ENCODE measurements at places on chromosomes 16 and 17.

GRCh38 chr17:801660-802059, 19.5 kb downstream of the MRM3 start:
- DNase-seq = no peak

- DNase-seq = peak; percentile 38
Observed at GRCh38 chr17:75749545-75750389, 15.2 kb downstream of the GALK1 start.

- DNase-seq = no peak
Observed at GRCh38 chr16:75644240-75645012, 3.0 kb downstream of the KARS1 start.

GRCh38 chr16:78505544-78506366, 406.3 kb downstream of the WWOX start:
- DNase-seq = no peak

DNA sequence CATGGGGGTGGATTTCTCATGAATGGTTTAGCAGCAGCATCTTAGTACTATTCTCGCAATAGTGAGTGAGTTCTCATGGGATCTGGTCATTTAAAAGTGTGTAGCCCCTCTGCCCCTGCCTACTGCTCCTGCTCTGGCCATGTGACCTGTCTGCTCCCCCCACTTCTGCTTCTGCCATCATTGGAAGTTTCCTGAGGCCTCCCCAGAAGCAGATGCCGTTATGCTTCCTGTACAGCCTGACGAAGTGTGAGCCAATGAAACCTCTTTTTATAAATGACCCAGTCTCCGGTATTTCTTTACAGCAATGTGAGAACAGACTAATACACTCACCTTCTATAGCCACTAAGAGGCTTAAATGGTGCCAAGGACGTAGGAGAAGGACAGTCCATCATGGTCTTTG, 51.5 kb downstream of the NOL11 start:
- no peak for DNase-seq

DNA sequence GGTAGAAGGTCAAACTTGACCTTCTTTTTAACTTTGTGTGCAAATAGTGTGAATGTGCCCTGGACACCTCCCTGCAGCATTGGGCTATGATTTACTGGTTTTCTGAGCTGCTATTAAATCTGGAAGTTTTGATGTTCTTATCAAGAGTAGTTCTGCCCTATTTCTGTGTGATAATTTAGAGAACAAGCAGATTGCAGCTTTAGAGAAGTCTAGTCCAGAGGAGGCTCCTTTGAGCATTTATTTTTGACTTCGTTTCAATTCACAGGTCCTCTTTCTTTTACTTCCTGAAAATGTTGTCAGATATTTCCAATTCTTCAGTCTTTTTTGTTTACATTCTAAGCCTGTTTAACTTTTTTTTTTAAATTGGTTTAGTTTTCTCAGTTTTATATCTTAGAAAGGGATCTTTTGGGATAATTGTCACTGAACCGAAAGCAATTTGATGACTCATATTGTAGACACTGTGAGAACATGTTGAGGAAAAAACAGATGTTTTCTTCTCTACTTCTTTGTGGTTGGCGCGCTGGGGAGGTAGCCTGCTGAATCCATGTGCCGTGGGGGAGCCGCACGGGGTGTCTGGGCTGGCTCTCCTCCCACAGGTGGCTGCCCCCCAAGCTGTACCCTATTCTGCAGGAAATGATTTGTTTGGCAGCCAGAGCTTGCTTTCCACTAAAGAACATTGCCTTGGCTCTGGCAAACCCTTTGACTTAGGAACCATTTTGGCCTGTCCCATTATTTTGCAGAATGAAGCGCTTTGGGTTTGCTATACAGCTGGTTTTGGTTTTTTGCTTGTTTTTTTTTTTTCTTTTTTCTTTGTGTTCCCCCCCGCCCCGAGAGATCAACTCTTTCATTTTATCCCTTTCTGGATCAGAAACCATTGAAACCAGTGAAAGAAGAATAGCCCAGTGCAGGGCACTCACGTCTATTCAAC, 53.4 kb downstream of the MFSD11 start:
- DNase-seq = peak; percentile 76

GRCh38 chr17:65688307-65688706, 126.9 kb upstream of the AXIN2 start:
- no peak for DNase-seq

- DNase-seq = no peak
Observed at GRCh38 chr16:59212492-59213024, 478.4 kb upstream of the GOT2 start.

- DNase-seq = no peak
Observed at GRCh38 chr16:5709889-5710288, 612.3 kb upstream of the EEF2KMT start.

DNA sequence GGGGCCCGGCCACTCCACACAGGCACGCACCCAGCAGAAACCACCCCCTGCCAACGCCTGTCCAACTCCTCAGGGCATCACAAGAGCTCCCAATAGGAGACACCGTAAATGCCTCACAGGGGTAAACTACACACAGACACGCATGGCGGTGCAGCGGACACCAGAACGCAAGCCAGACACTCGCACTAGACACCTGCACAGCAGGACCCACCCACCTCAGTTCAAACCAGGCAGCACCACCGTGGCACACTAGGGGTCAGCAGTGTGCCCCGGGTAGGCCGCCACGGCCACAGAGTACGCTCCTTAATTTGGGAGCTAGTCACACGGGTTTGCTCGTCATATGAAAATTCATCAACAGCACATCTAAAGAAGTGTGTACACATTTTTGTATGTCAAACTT, 3.4 kb downstream of the SLC38A10 start:
- DNase-seq = no peak

DNA sequence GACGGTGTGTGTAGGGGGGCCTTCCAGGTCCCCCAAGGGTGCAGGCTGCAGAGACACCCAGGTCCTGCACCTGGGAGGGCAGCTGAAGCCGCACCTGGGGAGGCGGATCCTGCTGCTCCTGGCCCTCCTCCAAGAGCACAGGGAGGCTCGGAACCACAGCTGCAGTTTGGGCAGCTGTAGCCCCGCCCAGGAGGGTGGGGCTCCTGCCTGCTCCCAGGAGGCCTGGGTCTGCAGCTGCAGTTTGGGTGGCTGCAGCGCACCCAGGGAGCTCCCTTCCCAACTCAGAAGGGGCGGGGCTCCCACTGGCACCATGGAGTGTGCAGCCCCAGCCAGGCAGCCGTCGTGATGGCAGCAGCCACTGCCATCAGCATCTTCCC, 69.4 kb upstream of the NKD1 start:
- no peak for DNase-seq

DNA sequence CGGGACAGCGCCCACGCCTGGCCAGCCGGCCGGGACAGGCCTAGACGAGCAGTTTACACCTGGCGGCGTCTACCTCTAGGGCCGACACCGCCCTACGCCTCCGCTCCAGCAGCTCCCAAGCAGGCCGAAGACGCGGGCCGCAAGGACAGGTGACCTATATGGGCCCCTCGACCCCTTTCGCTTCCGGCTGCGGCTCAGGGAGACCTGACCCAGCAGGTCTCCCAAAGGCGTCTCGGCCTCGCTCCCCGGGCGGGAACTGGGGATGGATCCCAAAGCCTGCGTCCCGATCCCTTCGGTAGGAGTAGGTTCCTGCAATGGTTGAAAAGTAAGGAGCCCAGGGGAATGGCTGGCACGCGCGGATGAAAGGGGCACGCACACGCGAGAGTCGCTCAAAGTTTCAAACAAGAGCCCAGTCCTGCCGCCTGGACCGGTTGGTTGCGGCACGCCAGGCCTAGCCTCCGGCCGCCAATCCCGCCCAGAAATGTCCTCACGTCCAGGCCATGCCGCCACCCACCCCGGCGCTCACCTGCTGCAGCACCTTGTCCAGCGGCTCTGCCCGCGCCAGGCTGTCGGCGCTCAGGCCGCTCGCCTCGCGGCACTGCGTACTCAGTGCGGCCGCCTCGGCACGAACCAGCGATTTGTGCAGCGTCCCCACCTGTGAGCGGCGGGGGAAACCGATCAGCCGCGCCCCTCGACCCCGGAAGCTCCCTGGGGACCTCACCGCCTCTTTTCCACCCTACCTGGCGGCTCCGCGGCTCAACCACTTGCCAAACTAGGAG, 630 bp downstream of the ESRP2 start:
- no peak for DNase-seq

GRCh38 chr17:38560503-38561318, 45.0 kb downstream of the SRCIN1 start:
- DNase-seq = no peak

- no peak for DNase-seq
Observed at GRCh38 chr17:74959826-74960515, 12.6 kb downstream of the HID1 start.

GRCh38 chr16:17168181-17168580, 302.6 kb downstream of the XYLT1 start:
- no peak for DNase-seq

DNA sequence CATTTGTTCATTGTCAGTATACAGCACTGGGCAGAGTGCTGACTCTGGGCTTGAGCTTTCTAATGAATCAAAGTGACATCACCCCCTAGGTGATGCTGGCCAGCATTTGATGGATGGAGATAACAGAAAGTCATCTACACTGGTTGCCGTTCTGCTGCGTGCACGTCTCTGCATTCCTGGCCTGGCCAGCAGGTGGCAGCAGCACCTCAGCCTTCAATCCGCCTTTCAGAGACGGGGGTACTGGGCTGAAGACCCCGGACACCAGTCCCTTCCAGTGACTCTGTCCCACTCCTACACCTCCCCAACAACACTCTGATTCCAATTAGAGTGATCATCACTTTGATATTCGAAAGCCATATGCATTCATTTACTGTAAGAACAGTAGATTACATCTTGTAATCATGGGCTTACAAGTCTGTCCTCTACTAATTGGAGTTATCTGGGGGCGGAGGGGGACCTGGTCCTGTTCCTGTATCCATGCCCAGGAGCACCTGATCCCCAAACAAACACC, 6.0 kb downstream of the CPSF4L start:
- DNase-seq = no peak

DNA sequence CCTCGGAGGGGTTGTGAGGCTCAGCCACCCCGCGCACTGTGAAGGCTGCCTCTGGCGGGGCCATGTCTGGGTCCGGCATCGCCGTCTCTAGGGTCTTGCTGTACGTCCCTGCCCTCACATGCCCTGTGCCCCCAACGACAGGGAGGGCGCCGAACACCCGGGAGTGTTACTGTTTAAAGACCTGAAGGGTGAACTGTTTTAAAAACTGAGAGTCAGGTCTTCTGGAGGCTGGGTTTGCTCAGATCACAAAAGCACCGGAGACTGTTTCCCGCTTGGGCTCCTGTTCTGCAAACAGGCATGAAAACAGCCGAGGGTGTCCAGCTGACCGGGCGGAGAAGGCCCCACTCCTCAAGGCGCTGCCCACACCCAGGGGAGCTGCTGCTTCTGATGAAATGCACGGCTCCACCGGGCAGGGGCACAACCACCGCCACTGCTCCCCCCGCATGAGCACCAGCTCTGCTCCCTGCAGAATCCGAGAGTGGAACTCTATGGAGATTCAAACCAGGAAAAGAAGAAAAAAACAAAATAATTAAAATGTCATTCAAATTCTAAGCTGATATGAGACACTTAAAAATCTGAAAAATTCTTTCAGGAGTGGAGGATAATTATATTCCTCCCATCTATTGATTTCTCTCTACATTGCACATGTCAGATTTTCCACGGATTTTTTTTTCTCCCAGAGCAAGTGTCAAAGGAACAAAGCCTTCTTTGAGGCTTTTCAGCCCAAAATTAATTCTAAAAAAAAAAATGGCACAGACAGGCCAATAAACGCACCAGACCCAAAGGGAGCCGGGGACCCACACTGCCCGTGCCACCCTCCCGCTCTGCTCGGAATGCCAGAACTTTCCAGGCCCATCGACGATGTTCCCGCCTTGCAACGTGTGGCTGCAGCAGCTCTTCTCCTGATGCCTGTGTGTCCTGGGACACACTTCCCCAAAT, 74.3 kb downstream of the LMF1 start:
- DNase-seq = no peak

DNA sequence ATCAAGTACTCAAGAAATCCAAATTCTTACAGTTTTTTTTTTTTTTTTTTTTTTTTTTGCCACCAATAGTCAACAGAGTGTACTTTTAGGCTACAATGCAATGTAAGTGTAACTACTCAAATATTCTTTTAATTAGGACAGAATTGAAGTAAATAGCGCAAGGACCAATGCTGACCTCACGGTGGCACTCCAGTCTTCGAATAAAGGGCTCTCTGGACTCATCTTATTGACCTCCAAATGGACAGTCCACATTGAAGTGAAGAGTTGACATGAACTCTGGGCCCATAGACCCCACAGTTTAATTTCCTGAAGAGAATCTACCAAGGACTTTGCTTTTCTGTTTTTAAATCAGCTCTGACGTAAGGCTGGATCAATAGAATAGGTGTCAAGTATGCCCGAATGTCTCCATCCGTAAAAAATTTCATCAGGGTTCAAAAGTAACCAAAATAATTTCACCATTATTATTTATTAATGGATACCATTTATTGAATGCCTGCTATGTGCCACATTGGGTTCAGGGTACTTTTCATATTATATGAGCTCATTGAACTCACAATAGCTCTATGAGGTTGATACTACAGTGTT, 7.3 kb upstream of the DDX52 start:
- no peak for DNase-seq

DNA sequence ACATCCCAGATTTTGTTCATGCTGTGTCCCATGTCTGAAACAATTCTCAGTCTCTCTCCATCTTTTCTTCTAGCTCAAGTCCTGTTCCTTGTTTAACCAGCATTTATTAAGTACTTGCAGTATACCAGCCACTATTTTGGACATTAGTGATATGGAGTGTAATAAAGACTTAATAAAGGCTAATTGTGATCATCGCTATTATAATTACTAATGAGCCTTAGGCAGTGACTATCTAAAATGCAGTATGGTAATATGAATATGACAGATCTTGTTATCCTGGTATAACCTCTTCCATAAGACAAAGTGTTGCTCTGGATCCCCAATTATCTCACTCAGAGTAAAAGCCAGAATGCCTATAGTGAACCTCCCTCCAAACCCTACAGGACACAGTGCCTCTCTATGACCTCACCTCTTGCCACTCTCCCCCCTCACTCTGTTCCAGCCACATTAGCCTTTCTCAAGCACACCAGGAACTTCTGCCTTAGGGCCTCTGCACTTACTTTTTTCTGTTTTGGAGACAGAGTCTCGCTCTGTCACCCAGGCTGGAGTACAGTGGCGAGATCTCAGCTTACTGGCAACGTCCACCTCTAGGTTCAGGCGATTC, 1.8 kb upstream of the FLOT2 start:
- no peak for DNase-seq

GRCh38 chr17:47618410-47618809, 31.3 kb upstream of the KPNB1 start:
- no peak for DNase-seq

- DNase-seq = no peak
Observed at GRCh38 chr17:75074532-75074931, 13.2 kb upstream of the SLC16A5 start.

- DNase-seq = peak; percentile 53
Observed at GRCh38 chr17:11122908-11123307, 118.1 kb upstream of the SHISA6 start.

DNA sequence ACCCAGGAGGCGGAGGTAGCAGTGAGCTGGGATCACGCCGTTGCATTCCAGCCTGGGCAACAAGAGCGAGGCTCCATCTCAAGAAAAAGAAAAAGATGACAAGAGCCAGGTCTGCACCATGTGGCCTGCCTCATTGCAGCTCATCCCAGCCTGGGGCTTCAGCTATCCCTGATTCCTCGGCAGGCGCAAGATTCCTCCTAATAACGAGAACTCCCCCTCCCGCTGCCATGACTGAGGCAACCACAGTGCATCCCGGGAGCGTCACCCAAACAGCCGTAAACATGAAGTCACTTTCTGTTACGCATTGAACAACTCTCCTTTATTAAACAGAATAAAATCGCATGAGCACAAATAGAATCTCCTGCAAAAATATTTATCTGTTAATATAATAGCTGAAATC, 120.6 kb downstream of the MGAT5B start:
- no peak for DNase-seq

Measured in NCI-H446 treated with DMSO at 0.1 percent for 48 hours (cell line).